ENCODE measurements at places on chromosomes 6 and 20.

- DNase-seq, result no peak
Observed at GRCh38 chr20:41133709-41134361, 3.5 kb upstream of the PLCG1 start.

DNA sequence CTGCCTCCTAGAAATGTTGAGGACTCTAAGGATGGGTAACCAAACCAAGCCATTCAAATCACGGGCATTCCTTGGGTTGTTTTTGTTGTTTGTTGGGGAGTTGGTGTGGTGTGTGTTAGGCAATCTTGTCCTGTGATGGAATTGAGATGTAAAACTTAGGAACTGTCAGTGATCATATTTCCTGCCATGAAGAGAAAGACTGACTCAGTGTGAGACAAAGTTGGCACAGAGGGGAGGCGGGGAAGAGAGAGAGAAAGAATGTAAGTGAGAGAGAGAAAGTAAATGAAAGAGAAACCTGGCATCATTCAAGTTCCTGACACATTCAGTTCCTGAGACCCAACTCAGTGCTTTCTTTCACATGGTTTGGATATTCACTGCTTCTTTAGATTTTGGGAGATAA, 21.6 kb upstream of the FBXO30 start:
- no peak for DNase-seq

DNA sequence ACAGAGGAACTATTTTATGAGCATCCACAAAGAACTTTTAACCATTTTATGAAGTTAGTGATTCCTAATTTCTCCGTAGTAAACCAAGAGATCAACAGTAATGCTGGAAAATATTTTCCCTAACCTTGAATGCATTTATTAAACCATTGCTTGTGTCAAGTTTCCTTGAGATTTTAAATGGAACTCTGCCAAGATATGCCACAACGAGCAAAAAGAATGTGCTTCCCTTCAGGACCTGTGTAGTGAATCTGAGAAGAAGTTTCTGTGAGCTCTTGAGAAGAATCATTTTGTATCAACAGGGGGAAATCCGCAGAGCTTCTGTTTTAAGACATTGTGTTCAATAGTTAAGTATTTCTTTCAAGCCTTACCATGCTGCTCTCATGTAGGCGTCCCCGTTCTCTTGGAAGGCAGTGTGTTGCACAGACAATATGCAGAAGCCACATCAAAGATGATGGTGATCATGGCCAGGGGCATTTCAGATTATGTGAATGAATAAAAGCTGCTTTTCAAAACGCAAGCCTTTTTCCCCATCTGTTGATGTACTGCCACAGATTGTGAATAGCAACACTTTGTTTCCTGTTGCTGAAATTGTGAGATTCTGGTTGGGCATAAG, 439.8 kb downstream of the BMP2 start:
- no peak for DNase-seq

GRCh38 chr6:22550971-22551670, 18.2 kb upstream of the HDGFL1 start:
- DNase-seq, result no peak
